NB4 (cell line): ENCODE measurements at places on chromosomes 4 and X.

DNA sequence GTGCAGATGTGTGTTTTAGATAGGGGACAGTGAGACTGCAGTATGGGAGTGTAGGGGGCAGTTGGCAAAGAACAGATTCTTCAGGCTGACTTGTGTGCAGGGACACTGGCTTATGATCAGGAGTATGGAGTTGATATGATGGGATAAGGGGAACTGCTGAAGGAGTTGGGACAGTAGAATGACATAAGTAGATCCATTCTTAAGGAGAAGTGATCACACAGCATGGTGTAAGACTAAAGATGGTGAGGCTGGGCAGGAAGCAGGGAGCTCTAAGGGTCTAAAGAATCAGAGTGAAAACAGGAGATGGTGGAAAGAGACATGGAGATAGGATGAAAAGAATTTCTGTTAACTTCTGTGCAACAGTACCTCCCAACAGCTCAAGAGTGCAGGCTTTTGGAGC lies 70.7 kb downstream of the REELD1 start:
- no peak for DNase-seq

- no peak for DNase-seq
Measured at GRCh38 chr4:108107729-108108382, 60.9 kb downstream of the LEF1 start.

DNA sequence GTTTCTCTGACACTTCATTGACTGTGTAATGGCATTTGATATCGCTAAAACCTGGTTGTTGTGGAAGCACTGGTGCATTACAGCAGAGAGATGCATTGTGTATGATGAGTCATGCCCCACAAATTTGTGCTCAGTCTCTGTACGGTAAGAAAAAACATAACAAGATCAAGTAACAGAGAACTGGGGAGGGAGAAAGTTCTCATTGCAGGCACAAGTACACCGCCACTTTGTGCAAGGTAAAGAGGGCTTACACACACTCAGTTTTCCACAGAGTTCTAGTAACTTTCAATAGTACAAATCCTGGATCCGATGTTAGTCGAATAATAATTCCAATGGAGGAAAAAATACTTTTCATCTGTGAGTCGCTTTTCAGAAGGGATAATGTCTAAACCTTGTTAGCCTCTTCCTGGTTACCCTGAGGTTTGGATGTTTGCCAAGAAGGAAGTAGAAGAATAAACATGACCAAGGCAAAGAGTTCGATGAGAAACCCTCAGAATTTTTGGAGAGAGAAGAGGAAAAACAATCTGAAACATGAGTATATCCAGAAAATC lies 512.5 kb upstream of the SLIT2 start:
- DNase-seq: peak; percentile 6

- DNase-seq: no peak
Measured at GRCh38 chr4:86443495-86443894, 83.6 kb upstream of the MAPK10 start.

GRCh38 chr4:184395971-184396391 lies 78.4 kb downstream of the IRF2 start:
- no peak for DNase-seq

GRCh38 chr4:188821500-188821899 lies 682.3 kb downstream of the TRIML1 start:
- DNase-seq: no peak

- DNase-seq: no peak
Measured at GRCh38 chr4:3376266-3376665, 65.5 kb upstream of the HGFAC start.

DNA sequence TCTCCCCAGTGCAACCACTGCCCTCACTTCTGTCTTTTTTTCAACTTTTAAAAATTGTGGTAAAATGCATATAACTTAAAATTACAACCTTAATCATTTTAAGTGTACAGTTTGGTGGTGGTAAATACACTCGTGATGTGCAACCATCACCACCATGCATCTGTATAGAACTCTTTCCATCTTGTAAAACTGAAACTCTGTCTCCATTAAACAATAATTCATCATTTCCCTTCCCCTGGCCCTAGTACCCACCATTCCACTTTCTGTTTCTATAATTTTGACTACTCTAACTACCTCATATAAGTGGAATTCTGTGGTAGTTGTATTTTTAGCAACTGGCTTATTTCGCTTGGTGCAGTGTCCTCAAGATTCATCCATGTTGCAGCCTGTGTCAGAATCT lies 6.8 kb upstream of the CTBP1 start:
- no peak for DNase-seq

- DNase-seq: no peak
Measured at GRCh38 chr4:121953860-121954259, 2.0 kb upstream of the TRPC3 start.
